ENCODE measurements at places on chromosomes 5 and 9.

DNA sequence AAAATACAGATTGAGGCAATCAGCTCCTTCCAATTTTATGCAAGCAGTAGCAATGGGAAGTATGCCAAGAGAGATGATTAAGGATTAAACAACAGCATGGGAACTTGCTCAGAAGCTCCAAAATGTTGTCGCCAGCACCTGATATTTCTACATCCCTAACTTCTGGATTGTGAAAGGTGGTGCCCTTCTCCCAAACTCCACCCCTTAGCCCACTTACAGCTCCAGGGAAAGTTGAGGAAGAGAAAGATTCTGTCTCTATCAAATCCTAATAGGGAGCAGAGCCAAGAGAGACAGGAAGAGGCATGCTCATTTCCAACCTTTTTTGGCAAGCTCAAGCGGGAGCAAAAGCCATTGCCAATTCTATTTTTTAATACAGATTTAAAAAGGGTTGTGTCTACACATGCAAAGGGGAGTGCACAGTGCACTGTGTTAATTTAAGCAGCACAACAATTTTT, 92.4 kb upstream of the NR3C1 start:
- DNase-seq, result peak; percentile 75

DNA sequence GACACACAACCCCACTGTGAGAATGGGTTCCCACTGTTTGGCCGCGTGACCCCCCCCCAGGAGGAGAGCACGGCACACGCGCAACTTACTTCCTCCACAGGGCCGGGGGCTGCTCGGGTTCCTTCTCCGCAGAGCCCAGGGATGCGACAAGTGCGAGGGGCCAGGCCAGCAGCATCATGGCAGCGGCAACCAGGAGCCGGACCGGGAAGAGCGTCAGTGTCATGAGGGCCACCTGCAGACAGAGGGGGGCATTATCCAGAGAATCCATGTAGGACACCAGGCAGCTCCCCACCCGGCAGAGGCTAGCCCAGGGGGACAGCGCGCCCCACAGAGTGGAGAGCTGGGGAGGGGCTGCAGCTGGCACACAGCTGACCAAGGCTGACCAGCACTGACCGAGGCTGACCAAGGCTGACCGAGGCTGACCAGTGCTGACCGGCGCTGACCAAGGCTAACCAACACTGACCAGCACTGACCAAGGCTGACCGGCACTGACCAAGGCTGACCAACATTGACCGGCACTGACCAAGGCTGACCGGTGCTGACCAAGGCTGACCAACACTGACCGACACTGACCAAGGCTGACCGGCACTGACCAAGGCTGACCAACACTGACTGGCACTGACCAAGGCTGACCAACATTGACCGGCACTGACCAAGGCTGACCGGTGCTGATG, 22.3 kb downstream of the LPCAT1 start:
- DNase-seq, result no peak

DNA sequence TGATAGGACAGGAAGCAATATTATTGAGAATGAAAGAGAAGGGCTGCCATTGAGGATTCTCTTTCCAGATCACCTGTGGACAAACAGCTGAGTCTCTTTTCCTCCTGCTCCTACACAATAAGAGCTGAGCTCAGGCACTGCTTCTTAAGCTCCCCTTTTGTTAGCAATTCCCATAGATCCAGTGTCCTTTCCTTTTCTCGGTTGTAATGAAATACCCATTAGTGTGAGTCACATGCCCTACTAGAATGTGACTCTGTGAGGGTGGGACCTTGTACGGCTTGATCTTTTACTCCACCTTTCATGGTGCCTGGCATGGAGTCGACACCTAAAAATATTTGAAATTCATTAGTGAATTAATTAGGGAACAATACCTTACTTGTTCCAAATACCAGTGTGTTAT, 269.2 kb downstream of the NR3C1 start:
- no peak for DNase-seq

GRCh38 chr5:158897444-158898160, 202.1 kb downstream of the EBF1 start:
- no peak for DNase-seq

DNA sequence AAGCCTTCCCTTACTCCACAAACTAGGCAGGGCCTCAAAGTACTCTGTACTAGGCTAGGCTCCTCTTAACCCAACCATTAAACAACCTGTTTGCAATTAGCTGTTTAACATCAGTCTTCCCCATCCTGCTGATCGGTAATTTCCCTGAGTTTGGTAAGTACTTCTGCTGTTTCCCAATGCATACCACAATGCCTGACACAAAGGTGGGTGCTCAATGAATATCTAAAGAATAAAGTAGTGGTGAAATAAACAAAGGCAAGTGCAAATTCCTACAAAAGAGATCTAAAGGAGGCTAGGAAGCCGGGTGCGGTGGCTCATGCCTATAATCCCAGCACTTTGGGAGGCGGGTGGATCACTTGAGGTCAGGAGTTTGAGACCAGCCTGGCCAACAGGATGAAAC, 25.0 kb downstream of the FBXW2 start:
- no peak for DNase-seq

- DNase-seq, result no peak
Observed at GRCh38 chr5:10018201-10019069, 231.3 kb downstream of the ATPSCKMT start.

DNA sequence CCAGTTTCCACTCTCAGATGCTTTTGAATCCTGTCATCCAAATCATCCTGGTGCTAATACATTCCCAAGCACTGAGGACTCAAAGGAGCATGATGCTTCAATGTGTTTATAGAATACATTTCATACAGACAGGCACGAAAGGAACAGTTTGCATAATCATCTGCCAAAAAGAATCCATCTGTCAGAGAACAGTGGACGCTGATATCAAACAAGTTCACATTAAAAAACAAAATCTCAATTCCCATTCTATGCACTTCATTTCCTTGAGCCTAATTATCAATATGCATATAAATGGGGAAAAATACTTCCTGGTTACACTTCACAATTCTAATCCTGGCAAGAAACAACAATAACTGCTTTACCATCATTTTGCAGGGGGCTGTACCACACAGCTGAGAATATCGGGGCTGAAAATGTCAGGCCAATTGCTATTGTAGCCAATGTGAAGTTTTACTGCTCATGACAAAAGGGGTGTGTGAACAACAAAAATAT, 125.5 kb upstream of the FAM174A start:
- no peak for DNase-seq

- no peak for DNase-seq
Observed at GRCh38 chr5:154372661-154373060, 73.1 kb upstream of the SAP30L start.

DNA sequence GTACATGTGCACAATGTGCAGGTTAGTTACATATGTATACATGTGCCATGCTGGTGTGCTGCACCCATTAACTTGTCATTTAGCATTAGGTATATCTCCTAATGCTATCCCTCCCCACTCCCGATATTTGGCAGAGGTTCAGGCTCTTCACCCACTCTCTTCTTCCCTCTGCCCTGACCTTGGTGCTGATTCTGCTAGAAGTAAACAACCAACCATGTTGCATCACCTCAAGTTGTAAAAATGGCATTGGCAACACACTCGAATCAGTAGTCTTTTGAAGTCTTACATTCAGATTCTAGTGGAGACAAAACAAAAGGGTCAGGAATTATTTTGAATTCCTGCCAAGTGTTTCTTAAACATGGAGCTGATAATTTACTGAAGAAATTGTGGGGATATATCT, 40.0 kb downstream of the PRR16 start:
- no peak for DNase-seq

DNA sequence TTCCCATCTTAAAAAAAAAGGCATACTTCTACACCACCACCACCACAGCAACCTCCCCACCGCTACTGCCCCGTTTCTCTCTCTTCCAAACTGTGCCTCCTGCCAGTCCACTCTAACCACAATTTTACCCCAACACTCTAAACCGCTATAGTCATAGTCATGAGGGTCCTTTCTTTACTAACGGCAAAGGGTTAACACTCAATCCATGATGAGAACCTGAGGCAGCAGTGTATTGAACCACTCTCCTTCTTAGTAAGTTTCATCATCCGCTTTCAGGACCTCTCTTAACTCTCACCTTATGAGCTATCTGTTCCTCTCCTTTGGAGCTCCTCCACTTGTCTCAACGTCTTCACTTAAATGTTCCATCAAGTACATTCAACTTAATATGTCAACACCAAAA, 34.0 kb downstream of the IDNK start:
- DNase-seq, result no peak

DNA sequence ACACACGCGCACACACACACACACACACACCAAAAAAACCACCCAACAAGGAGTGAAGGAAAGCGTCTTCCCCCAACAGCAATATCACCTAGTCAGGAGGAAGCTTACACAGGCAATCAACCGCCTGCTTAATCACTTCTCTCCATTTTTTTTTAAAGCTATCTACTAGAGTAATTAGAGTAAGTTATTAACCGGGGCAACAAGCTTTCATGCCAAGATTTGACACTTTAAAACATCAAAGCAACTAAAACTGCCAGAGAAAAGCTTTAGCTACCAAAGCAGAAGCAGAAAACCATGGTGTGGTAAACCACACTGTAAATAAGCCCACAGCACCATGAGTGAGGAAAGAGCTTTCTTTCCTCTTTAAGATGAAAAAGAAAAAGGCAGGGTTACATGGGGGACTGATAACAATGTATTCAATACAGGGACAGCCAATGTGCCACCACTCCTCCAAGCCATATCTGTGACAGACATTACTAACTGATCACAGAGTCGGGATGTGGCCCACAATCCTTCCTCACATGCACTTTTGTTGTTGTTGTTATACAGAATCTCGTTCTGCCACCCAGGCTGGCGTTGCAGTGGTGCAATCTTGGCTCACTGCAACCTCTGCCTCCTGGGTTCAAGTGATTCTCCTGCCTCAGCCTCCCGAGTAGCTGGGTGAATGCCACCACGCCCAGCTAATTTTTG, 282.1 kb downstream of the CRB2 start:
- DNase-seq, result peak; percentile 96

DNA sequence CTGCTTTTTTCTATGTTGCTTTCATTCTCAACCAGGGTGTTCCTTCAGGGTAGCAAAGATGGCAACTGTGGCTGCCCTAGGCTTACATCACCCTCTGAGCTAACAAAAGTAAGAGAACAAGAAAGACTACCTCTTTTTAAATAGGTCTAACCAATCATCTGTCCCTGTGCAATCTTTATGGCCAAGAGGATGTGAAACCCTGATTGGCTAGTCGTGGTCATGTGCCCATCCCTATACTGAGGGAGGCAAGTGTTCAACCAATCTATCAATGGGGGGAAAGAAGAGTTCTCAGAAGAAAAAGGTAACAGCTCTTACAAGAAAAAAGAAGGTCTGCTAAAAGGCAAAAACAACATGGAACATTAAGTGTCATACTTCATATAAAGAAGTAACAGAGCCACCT, 11.7 kb upstream of the SNCAIP start:
- no peak for DNase-seq

- no peak for DNase-seq
Observed at GRCh38 chr5:394671-395155, 48.3 kb upstream of the EXOC3 start.

DNA sequence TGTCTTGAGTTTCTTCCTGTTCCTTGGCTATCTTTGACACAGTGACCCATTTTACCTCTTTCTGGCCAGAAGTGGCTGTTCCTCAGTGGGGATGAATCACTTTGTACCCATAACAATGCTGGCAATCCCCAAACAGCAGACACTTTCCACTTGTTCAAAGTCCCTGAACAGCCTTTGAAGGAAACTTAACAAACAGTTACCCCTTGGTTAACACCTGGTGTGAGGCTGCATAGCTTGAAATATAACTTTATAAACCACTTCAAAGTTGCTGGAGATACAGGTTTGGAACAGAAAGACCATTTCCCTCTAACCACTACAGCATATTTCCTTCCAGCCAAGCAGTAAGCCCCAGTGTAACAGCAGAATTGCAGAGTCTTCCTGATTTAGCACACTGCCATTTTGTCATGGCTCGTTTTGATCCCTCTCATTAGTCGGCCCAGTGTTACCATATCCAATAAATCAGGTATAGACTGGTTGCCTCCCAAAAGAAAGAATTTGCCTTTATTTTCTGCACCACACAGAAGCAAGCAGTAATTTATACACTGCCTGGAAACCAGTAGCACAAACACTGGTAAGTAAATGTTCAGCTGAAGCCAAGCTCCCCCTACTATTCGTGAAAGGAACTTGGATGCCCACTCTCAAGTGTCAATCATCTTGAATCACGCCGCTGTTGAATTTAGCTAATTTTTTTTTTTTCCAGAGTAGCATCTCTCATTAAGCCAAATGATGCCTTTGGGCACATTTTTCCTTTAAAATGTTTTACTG, 225.9 kb downstream of the PIK3R1 start:
- DNase-seq, result no peak

DNA sequence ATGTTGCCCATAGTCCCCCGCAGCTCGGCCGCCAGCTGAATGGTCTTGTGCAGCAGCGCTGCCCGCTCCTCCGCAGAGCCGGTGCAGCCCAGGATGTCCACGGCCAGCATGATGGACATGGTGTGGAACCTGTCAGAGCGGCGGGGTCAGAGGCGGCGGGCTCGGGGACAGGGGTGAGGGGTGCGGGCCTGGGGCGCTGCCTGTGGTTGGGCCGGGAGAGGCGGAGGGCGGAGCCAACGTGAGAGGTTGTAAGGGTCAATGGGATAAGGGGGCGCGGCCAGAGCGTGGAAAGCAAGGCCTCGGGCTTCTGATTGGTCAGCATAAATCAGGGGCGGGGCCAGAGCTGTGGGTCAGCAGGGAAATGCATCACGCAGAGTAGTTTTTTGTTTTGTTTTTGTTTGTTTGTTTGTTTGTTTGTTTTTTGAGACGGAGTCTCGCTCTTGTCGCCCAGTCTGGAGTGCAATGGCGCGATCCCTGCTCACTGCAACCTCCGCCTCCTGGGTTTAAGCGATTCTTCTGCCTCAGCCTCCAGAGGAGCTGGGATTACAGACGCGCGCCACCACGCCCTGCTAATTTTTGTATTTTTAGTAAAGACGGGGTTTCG, 6.8 kb upstream of the TOR2A start:
- DNase-seq, result no peak
